ENCODE measurements at places on chromosomes 5 and 9.

- no peak for DNase-seq
These were observed 250.2 kb upstream of the DMRT1 start for GRCh38 chr9:591292-591691.

DNA sequence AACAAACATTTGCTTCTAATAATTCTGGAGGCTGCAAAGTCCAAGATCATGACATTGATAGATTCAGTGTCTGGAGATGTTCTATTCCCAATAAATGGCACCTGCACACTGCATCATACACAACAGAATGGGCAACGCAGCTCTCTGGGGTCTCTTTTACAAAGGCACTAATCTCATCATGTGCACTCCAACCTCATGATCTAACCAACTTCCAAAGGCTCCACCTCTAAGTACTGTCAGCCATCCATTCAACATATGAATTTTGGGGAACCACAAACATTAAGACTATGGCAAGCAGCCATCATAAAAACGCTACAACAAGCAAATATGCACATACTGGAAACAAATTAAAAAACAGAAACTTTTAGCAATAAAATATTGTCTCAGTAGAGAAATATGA, 121.1 kb downstream of the CYLC2 start:
- DNase-seq, result no peak

DNA sequence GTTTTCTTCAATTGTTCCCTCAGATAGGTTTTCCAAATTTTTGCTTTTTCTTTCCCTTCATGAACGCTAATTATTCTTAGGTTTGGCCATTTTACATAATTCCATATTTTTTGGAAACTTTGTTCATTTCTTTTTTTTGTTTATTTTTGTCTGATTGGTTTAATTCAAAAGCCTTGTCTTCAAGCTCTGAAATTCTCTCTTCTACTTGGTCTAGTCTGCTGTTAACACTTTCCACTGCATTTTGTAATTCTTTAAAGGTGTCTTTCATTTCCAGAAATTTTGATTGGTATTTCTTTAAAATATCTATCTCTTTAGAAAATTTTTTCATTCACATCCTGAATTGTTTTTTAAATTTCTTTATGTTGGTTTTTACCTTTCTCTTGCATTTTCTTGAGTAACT, 63.9 kb upstream of the VLDLR start:
- no peak for DNase-seq

GRCh38 chr5:149931992-149932436, 12.6 kb downstream of the PDE6A start:
- DNase-seq, result no peak

DNA sequence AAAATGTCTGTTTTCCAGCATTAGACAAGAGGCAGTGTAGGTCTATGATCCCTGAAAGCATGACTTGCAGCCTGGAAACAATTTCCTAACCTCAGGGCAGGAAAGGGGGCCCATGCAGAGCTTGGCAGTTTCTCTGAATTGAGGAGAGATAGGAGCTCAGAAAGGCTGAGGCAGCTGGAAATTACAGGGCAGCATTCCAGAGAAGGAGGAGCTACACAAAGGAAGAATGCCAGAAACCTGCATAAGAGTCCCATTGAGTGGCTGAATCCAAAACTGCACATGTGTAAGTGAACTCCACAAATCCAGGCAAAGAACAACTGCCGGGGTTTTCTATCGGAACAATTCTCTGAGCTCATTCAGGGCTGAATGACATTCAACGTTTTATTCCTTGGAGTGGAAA, 346.8 kb downstream of the PIK3R1 start:
- peak; percentile 67 for DNase-seq
